Fibroblast of skin of abdomen (primary cell): ENCODE measurements at places on chromosomes 11 and 22.

DNA sequence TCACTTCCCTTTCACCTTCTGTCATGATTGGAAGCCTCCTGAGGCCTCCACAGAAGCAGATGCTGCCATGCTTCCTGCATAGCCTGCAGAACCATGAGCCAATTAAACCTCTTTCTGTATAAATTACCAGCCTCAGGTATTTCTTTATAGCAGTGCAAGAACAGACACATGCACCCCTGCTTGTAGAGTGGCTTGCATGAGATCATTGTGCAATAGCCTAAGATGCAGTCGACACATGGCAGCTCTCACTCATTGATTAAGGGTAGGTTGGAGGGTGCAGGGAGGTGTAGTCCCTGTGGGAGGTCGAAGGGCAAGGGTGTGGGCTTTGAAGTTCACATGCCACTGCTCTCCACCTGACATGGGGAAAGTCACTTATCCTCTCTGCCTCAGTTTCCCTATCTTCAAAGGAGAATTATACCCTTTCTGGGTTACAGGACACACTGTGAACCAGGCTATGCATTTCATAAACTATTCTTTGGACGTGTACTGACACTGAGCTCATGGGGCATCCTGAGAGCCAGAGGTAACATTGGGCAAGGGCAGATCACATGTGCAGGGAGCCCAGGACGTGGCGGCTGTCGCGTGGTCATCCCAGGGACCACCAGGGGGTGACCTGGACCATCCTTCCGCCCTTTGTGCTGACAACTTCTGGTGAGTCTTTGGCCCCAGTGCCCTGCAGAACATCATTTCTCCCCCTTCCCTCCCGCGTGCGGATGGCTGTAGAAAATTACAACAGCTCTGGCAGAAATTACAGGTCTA lies 69.2 kb upstream of the SHANK2 start:
- no peak for DNase-seq

- DNase-seq, result no peak
These were observed 5.1 kb downstream of the PHF21A start for GRCh38 chr11:46116007-46116711.

GRCh38 chr11:66146940-66147339 lies 76.9 kb downstream of the PACS1 start:
- no peak for DNase-seq

GRCh38 chr11:112134473-112134872 lies 29.4 kb downstream of the IL18 start:
- no peak for DNase-seq

GRCh38 chr22:46026899-46027210 lies 49.9 kb upstream of the WNT7B start:
- no peak for DNase-seq

DNA sequence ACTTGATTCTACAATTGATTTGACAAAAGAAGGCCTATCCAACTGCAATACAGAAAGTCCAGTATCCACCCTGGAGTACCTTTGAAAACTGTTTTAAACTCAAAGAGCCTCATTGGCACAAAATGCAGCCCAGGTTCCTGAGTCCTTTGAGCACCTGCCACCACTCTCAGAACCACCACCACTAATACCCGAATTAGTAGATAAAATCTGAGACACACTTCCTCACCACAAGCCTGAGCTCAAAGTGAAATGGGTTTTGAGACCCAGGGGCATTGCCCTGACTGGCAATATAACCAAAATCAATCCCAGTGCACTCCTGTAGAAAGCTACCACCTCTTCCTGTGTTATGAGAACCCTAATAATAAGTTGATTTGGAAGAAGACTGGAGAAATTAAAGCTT lies 215.7 kb downstream of the CSNK2A3 start:
- DNase-seq, result no peak

DNA sequence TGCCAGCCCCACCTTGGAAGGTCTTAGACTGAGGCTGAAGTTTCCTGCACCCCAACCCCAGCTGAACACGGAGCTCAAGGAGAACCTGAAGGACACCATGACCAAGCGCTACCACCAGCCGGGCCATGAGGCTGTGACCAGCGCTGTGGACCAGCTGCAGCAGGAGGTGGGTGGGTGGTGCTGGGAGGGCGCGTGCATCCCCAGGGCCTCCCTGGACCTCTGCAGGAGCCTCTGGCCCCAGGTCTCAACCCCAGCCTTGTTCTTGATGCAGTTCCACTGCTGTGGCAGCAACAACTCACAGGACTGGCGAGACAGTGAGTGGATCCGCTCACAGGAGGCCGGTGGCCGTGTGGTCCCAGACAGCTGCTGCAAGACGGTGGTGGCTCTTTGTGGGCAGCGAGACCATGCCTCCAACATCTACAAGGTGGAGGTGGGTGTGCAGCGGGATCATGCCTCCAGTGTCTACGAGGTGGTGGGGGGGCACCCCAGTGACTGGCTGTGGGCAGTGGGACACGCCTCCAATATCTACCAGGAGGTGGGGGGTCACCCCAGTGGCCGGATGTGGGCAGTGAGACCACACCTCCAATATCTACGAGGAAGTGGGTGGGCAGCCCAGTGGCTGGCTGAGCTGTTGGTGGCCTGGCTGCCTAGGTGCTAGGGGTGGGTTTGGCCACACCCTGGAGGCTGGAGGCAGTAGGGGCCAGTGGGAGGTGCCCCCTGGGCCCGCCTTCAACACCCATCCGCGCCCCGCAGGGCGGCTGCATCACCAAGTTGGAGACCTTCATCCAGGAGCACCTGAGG lies 4.6 kb downstream of the CD151 start:
- DNase-seq, result no peak

GRCh38 chr11:126332221-126332711 lies 23.2 kb upstream of the ST3GAL4 start:
- DNase-seq, result peak; percentile 88

- peak; percentile 15 for DNase-seq
These were observed 13.7 kb downstream of the SULT4A1 start for GRCh38 chr22:43848366-43849171.

DNA sequence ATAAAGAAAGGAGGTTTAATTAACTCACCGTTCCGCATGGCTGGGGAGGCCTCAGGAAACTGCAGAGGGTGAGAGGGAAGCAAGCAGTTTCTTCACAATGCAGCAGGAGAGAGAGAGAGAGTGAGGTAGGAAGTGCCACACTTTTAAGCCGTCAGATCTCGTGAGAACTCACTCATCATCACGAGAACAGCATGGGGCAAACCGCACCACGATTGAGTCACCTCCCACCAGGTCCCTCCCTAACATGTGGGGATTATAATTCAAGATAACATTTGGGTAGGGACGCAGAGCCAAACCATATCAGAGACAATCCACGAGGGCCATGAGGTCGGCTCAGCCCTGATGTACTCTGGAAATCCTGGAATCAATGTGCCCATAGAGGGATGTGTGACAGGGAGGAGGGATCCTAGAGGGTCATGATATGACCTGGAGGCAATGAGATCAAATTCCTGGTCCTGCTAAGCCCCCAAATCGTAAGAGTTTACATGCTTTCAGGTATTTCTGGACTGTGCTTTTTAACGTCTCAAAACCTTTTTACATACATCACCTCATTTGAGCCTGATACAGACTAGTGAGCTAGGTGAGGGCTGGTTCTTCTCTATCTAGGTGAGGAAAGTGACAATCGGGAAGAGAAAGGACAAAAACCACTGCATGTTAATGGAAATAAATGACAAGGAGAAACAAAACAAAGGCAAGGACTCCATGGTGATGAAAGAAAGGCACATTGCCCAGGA lies 19.5 kb upstream of the RASSF10 start:
- DNase-seq, result no peak

DNA sequence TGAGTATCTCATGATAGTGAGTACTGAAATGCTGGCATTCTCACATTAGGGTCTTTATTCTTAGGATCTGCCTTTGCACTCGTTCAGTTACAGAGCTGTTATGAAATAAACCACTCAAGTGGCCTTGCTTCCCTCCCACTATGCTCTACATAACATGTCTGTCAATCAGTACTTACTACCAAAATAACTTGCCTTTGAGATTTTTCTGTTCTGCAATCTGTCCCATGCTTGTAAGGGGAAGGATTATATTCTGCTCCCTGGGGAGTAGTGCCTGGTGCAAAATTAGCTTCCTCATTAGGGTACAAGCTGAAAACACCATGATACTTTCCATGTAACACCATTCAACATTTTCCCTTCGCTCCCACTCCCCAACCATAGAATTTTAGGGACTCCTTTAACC lies 1.9 kb upstream of the GRAP2 start:
- no peak for DNase-seq

- no peak for DNase-seq
These were observed 40.8 kb downstream of the ZNF214 start for GRCh38 chr11:6979365-6979764.

DNA sequence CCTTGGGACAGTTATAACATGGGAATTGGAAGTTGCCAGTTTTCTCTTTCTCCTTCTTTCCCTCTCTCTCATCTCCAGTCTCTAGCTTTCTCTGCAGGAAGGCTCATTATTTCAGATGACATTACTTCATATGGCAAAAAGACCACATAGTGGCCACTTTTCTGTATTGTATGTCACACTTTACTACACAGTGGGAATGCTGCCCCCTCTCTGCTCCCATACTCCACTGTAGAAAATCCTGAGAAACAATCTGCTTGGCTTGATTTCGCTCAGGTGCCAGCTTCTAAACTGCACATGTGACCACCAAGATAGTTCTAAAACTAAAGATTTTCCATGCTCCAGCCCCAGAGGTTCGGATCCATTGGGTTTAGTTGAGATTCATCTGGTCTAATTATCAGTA lies 860.7 kb upstream of the CCDC90B start:
- no peak for DNase-seq

DNA sequence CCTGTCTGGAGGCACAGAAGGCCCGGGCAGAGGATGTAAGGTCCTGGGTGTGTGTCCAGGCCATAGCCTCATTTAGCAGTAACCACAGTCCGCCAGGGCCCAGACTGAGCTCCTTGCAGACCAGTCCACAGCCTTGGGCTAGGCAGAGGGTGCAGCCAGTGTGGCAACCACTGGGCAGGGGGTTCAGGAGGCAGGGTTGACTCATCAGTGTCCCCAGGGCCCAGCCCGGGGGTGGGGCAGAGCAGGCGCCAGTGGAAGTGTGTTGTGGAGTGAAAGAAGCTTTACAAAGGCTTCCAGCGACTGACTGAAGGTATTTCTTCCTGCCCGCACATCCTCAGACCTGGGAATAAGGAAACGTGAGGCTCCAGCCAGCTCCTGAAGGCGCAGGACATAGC lies 27.7 kb upstream of the WNT11 start:
- peak; percentile 9 for DNase-seq

GRCh38 chr11:126926376-126926791 lies 74.2 kb downstream of the KIRREL3 start:
- DNase-seq, result peak; percentile 52

GRCh38 chr11:73175551-73176144 lies 33.5 kb upstream of the FCHSD2 start:
- no peak for DNase-seq

DNA sequence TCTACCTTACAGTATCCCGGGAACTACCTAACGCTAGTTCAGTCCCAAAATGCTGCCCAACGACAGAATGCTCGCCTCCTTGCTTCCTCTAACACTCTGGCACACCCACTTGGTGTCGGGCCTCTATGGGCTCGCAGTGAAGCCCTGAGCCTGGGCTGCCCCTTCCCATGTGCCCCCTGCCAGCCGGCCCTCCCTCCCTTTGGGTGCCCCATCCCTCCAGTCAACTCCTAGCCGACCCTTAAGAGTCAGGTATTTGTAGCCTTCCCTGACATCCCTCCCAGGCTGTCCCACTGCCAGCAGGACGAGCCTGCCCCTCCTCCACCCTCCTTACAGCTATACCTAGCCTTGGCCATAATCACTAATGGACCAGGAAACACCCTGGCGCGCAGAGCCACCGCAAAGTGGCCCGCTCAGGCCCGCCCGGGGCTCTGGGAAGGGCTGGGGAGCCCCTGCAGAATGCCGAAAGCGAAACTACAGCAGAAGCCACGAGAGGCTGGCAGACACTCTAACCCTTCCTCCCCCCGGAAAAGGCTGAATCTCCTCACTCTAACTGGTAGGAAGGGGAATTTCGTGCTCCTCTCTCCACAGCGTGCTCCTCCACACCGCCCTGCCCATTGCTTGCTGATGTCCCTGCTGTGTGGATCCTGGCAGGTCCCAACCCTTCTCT lies 8.2 kb downstream of the CBX7 start:
- peak; percentile 28 for DNase-seq

GRCh38 chr11:27672836-27673464 lies 27.3 kb downstream of the BDNF start:
- DNase-seq, result no peak

DNA sequence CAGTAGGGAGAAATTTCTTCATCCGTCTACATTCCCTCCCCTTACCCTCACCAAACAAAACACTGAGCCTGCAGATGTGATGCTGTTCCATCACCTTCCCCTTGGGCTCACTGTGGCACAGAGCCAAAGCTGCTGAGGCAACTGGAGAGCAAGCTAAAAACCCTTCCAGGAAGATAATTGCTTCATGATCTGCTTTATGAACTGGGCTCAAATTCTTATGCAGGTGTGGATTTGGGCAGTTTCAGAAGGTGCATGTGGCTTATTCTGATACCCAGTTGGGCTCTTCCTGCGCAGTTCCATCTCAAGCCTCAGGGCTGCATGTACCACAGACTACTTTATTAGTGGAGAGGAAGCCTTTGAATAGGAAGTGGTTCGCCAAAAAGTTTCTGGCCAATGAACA lies 58.3 kb downstream of the AAMDC start:
- DNase-seq, result peak; percentile 65

- DNase-seq, result no peak
These were observed 92.9 kb downstream of the MORC2 start for GRCh38 chr22:30875481-30876215.

- peak; percentile 59 for DNase-seq
These were observed 11.3 kb upstream of the OMP start for GRCh38 chr11:77091146-77091940.

DNA sequence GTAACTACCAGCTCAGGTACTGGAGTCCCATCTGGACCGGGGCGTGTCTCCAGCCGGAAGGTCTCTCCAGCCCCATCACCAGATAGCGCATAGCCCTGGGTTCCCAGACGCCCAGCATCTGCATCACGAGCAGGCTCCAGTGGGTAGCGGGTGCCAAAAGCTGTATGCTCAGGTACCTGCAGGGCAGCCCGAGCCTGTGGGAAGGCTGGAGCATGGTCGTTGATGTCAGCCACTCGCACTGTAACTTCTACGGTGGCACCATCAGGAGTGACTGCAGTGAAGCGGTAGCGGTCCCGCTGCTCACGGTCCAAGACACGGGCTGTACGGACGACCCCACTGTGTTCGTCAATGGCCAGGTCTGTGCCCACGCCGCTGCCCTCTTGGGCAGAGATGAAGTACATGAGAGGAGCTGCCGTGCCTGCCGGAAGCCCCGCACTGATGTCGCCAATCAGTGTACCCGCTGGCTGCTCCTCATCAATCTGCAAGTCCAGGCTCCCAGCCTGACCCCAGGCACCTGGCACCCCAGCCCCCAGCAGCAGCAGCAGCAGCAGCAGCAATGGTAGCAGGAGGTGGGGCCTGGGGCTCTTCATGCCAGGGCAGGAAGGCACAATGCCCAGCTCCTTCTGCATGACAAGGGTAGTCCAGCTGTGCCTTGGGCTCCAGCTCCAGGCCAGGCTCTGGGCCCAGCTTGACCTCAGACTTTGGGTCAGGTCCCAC lies 14.5 kb downstream of the DCHS1 start:
- DNase-seq, result no peak

DNA sequence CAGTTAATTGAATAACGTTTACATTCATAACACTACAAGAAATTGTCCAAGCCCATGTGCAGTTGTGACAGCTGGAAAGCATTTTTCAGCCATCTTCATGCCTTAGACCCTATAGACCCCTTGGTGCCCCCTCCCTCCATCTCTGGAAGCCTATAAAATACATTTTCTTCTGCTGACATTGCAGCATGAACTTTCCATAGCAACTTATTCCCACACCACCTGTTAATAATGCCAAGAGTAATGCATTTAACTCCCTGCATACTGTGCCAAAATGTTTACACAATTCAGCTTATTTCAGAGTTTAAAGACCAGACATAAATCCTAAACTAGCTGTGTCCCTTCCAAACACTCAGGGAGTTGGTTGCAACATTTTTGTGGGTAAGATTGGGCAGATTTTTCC lies 143.0 kb upstream of the ARHGAP20 start:
- peak; percentile 16 for DNase-seq
